HFFc6 (cell line): ENCODE measurements at places on chromosomes 16 and 17. TPM values are rescaled to one million over a fixed set of nuclear protein-coding genes. Genes with fewer than 3 reads are reported as not detected.

DNA sequence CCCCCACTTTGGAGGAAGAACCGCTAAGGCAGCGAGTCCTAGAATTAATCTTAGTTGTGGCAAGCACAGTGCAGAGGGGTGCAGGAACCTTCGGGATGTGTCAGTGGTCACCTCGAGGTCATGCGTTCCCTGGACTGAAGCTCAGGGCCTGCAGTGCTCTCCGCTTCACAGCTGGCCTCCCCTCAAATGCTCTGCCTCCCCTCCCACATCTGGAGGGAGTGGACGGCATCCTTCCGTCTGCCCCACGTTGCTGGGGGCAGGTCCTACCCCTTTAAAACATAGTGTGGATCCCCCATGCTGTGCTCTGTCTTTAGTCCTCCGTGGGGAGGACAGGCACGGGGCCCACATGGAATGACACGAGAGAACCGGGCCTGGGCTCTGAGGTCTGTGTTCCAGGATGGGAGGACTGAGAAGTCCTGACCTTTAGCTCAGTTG, 99.5 kb upstream of the CDC42EP4 start:
- DNase-seq, result no peak

HNF1B gene
- not detected in 3 replicates for total RNA-seq

- no peak for DNase-seq
These were observed 483 bp downstream of the RPA1 start for GRCh38 chr17:1830288-1830687.

- DNase-seq, result no peak
These were observed 27.8 kb downstream of the NAGPA start for GRCh38 chr16:5005916-5006315.

GRCh38 chr17:54907376-54907775, 6.7 kb downstream of the TOM1L1 start:
- no peak for DNase-seq

DNA sequence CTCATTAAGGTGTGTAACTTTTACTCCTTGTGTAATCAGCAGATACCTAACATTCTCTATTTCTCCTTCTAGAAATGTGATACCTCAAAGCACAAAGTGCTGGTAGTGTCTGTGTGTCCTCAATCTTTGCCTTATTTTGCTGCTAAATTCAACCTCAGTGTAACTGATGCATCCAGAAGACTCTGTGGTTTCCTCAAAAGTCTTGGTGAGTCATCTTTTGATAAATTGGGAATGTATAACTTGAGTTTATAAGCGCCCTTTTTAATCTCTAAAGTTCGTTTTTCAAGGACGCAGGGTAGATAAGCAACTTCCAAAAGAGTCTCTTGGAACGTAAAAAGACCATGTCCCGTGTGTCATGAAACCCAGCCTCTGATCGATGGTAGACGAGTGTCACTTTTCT, 10.2 kb downstream of the NARF start:
- no peak for DNase-seq

DNA sequence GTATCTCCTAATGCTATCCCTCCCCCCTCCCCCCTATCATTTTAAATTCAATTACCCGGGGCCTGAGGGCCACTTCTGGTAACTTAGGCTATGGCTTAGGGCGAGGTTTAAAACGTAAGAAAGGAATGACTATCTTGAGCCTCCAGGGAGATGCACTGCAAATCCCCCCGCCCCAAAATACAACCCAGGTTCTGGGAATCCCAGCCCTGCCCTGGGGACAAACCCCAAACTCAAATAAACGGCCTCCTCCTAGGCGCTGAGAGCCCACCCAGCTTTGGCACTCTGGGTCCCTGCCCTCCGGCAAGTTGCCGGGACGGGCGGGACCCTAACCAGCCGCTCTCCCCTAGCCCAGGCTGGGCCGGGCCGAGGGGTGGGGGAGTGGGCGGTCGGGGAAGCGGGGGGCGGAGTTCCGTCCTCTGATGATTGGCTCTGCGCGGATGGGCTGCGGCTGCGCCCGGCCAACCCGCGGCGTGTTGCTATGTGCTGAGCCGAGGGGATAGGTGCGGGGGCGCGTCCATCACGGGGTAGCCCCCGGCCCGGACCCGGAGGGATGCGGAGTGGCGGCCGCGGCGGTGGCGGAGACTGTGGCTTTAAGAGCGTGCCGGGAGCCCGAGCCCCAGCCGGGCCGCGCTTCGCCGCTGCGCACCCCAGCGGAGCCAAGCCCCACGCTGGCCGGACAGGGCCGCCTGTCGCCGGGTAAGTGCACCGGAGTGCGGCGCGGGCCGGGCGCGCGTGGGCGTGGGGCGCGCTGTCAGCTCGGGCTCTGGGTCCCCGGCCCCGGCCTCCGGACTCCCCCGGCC, at the start of gene YPEL2:
YPEL2 (plus strand) TSS at position 527 of the 800 bp plus-strand sequence. CDS start 21,755 bp downstream, outside the sequence.
- peak; percentile 87 for DNase-seq

DNA sequence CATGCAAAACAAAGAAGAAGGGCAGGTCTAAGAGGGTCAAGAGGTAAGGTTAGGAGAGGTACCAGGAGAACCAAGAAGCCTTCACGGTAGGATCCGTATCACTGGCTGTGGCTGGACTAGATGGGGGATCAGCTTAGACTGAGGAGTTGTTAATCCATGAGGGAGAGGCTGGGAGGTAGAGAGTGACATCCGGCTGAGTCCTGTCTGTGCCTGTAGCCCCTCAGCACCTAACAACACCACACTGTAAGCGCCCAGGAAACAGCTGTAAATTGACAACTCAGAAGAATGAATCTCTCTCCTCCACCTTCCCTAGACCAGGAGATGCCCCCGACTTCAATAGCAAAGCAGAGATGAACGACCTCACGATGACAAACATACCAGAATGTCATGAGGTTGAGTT, 199.4 kb upstream of the RPL38 start:
- DNase-seq, result no peak

CAPNS2 gene
- 0.19 to 0.24 TPM (median 0.20 TPM) in 3 replicates for total RNA-seq

TBC1D3E gene
- not detected in 3 replicates for total RNA-seq

TLK2 gene
- total RNA-seq, result 33.0 to 34.9 TPM (median 33.9 TPM) in 3 replicates

GRCh38 chr16:66691234-66691633, 5.3 kb downstream of the CMTM4 start:
- DNase-seq, result no peak

PTX4 gene
- 0.19 TPM in 1 of 3 replicates, not detected in the others for total RNA-seq

GRCh38 chr16:85560932-85561247, 52.2 kb upstream of the GSE1 start:
- no peak for DNase-seq

GRCh38 chr16:85948616-85949265, 49.8 kb downstream of the IRF8 start:
- no peak for DNase-seq

SLC47A1 gene
- total RNA-seq, result 0.14 TPM in 1 of 3 replicates, not detected in the others

CACNG4 gene
- not detected in 3 replicates for total RNA-seq

CASKIN1 gene
- 0.09 to 0.19 TPM in 2 of 3 replicates, not detected in the other for total RNA-seq

CNGB1 gene
- total RNA-seq, result not detected in 3 replicates

DNA sequence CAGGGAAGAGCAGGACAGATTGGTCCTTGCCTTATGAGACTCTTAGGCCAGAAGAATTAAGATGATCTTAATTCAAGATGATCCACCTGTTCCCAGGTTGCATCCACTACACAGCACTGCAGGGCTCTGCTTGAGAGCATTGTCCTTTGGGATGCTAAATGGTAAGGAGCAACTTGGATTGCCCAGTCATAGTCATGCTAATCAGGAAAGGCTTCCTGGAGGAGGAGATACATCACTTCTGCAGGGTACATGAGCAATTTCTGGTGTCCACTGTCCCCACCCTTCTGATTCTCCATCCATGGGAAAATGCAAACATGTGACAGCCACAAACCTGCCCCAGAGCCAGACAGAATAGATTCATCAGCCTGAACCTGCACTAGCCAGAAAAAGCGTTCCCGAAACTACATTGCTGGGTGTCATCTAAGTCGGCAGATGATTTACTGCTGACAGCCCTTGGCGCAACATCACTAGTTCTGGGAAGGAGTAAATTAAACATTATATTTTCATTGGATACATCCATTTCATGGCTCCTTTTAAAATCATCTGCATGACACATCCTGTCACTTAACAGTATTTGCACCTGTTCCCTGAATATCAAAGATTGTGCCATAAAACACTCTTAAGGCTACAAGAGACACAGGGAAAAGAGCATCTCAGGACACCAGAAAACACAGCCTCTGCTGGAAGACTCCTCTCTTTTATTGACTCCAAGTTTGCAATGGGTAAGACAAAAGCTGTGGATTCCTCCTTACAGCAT, 282.2 kb downstream of the MAF start:
- no peak for DNase-seq

GRCh38 chr17:27810902-27811557, 10.7 kb upstream of the NOS2 start:
- peak; percentile 26 for DNase-seq

GRCh38 chr17:8823279-8823678, 24.1 kb upstream of the MFSD6L start:
- DNase-seq, result no peak

KRT222 gene
- total RNA-seq, result not detected in 3 replicates

TEKT1 gene
- total RNA-seq, result not detected in 3 replicates

CBFB gene
- 54.7 to 70.7 TPM (median 68.5 TPM) in 3 replicates for total RNA-seq

- DNase-seq, result no peak
These were observed 125.2 kb downstream of the ZFHX3 start for GRCh38 chr16:72922714-72923113.

- DNase-seq, result no peak
These were observed 438.2 kb downstream of the HS3ST4 start for GRCh38 chr16:26129997-26130396.

GRCh38 chr16:85445779-85446222, 167.3 kb upstream of the GSE1 start:
- no peak for DNase-seq

GRCh38 chr17:40800381-40800780, 622 bp upstream of the KRT28 start:
- DNase-seq, result no peak

DNA sequence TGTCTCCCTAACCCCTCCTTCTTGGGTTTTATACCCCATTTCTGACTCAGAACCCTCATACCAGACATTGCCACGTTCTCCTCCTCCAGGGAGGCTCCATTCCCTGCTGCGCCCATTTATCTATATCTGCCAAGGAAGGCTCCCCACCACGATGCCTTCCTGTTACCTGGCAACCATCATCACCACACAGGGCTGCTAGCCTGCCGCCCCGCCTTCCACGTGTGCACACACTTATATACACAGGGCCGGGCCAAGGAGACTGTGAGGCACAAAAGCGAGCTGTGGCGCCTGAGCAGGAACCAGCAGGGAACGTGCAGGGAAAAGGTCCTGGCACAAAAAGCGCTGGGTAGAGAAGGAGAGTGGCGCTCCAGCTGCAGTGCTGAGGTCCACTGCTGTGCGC, 261.8 kb downstream of the CBLN1 start:
- no peak for DNase-seq

- DNase-seq, result no peak
These were observed 2.3 kb upstream of the ALKBH5 start for GRCh38 chr17:18181358-18181757.

- no peak for DNase-seq
These were observed 232.2 kb upstream of the HS3ST3A1 start for GRCh38 chr17:13833921-13834320.

ABCA8 gene
- total RNA-seq, result 0.24 TPM in 1 of 3 replicates, not detected in the others

GRCh38 chr16:54473226-54473993, 186.8 kb upstream of the IRX3 start:
- no peak for DNase-seq

KRTAP4-9 gene
- 0.81 to 1.2 TPM in 2 of 3 replicates, not detected in the other for total RNA-seq

PABPN1L gene
- total RNA-seq, result not detected in 2 replicates
